Posterior vena cava (tissue), 2 donors: ENCODE measurements at places on chromosomes 11 and 22. TPM values are rescaled to one million over a fixed set of nuclear protein-coding genes. Genes with fewer than 3 reads are reported as not detected.

DNA sequence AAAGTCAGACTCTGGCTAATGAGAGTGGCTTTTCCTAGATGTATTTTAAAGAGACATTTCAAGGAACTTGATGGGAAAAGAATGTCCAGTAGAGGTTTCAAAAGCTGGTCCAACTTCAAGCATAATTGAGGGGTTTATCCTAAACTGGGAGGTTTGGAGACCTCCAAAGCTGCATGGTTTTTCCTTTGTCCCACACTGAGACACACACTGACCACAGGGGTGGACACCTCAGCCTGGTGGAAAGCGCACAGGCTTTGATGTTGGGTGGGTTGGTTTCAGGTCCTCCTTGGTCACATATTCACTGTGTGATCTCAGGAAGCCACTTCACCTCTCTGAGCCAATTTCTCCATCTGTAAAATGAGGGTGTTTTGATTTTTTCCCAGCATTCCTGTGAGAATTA, 4.0 kb downstream of the SPON1 start:
- DNase-seq: no peak

- DNase-seq: no peak
Observed at GRCh38 chr22:45458532-45458931, 44.2 kb upstream of the FBLN1 start.

DNA sequence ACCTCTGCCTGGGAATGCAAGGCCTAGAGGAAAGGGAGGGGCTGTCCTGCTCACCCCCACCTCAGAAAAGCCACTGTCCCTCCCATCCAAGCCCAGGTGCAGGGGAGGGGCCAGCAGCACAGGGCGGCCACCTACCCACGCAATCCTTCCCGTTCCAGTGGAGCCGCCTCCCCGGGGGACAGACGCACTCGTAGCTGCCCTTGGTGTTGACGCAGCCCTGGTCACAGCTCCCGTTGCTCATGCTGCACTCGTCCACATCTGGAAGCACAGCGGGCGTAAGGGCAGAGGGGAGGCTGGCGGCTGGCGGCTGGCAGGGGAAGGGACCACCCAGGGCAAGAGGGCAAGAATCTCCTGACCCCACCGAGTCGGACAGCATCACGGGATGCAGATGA, 40.3 kb upstream of the TTLL12 start:
- no peak for DNase-seq

- no peak for DNase-seq
Observed at GRCh38 chr22:30564761-30565119, 9.7 kb downstream of the GAL3ST1 start.

GRCh38 chr11:17098658-17099057, 21.2 kb upstream of the RPS13 start:
- DNase-seq: no peak

CHRM1 gene
- not detected for total RNA-seq

TTC12 gene
- 10.3 TPM for total RNA-seq
